ENCODE measurements at places on chromosomes 6 and 20.
A peak's percentile ranks its signal among the peaks of the same experiment; 100 is the strongest.

- peak; percentile 70 for DNase-seq
These were observed 166.2 kb downstream of the SCML4 start for GRCh38 chr6:107657755-107658461.

GRCh38 chr6:148628251-148628650, 118.6 kb upstream of the UST start:
- DNase-seq: no peak

- no peak for DNase-seq
These were observed 117.5 kb upstream of the SAMD5 start for GRCh38 chr6:147390909-147391536.

DNA sequence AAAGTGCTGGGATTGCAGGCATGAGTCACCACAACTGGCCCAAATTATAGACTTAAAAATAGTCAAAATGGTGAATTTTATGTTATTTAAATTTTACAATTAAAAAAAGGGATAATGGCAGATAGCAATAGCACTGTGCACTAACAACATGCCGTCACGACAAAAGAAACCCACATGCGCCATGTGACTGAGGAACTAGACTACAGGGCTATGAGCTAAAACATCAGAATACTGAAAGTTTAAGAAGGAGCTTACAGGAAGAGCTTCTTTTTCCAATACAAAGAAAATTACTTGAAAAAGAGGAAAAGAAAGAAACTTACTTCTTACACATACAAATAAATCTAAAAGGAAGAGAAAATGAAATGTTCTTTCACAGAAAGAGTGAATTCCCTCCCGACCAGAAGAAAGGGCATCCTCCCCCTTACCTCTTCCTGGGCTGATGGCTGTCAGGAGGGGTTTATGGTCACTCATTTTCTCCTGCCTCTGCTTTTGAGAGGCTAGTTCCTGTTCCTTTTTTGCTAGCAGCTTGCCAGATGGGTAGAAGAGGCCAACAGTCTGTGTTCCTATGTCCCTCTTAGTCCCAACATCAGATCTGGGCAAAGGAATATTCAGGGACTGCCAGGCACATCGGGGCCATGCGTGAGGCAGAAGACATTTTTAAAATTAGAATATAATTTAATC, 54.5 kb downstream of the DZANK1 start:
- no peak for DNase-seq

DNA sequence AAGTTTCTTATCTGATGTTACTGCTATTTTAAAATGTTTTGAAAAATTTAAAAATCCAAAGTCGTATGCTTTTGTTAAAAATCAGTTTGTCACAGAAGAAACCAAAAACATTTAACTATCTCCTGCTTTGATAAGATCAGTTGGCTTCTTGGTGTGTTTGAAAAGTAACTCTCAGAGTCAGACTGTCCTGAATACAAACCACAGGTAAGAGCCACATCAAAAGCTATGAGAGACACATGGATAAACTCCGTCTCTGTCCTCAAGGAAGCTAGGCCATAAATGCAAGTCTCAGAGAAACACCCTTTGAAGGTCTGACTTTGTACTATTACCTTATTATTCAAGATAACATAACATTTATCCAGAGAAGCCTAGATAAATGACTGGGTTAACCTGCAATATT, 7.7 kb downstream of the HBS1L start:
- DNase-seq: no peak

- DNase-seq: no peak
These were observed 36.4 kb downstream of the PSMG4 start for GRCh38 chr6:3294921-3295871.

DNA sequence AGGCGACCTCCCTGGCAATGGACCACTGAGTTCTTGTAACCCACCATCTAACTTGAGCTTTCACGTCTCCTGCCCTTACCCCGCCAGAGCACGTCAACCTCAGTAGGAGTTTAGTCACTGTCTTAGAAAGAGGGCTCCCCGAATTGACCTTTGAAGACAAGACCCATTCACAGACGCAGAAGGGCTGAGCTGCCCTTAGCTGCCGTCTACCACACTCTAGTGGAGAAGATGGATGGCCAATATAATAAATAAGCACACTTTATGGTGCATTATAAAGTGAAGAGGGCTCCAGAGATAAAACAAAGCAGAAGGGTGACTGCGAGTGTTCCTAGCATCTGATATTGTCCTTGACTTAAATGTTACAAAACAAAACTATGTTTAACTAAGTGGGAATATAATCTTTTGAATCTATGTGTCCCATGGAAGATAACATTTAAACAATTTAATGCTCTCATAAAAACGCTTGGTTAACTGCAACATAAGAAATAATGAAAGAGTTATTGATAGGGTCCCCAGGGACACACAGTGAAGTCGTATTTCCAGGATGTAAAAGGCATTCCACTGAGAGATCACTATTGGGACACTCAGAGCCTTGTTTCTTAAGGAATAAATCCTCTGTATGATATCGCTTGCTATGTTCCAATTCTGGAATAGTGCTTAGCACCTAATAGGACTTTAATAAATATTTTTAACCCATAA, 261.1 kb downstream of the THBS2 start:
- DNase-seq: no peak

All from adrenal gland (tissue), 19 donors.